Kidney epithelial cell (primary cell): ENCODE measurements at places on chromosomes 1 and 21.

DNA sequence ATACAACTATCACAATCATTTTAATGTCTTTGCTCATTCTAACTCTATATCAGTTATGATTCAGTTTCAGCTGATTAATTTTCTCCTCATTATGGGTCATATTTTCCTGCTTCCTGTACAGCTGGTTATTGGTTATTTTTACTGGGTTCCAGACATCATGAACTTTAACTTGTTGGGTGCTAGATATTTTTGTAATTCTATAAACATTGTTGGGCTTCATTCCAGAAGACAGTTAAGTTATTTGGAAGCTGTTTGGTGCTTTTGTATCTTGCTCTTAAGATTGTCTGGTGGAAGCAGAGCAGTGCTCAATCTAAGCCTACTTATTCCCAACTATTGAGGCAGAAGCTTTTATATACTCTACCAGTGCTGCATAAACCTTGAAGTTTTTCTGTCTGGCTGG is 34.4 kb upstream of the HFM1 start:
- DNase-seq = no peak

DNA sequence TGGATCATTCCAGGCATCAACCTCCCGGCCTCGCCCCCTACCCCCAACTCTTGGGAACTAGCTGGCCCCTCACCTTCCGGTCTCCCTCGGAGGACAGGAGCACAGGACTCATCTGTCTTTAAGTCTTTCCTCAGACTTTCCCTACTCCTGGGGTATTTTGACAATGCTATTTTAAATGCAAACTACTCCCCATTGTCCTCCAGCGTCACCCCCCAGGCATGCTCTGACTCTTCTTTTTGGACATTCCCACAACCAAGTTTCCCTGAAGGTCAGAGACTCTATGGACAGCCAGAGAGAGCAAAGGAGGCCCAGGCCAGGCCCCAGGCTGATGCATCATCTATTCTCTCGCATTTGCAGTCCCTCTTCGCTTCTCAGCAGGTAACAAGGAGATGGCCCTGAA is 424.3 kb downstream of the PCP4 start:
- DNase-seq = no peak

DNA sequence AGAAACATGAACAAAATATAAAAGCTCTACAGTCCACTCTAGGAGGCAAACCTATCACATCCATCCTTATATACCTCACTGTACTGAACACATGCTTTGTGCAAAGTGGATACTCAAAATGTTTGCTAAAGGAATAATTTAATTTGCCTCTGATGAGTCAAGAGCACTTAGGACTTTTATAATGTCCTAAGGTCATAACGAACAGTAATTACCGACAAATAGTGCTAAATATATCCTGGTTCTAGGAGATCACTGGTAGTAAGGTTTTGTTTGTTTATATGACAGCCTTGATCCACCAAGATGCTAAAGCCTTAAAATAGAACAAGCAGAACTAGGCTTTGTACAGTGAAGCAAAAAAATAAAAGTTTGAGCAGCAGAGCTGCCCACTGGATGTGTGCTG is 70.6 kb downstream of the GADD45A start:
- no peak for DNase-seq

DNA sequence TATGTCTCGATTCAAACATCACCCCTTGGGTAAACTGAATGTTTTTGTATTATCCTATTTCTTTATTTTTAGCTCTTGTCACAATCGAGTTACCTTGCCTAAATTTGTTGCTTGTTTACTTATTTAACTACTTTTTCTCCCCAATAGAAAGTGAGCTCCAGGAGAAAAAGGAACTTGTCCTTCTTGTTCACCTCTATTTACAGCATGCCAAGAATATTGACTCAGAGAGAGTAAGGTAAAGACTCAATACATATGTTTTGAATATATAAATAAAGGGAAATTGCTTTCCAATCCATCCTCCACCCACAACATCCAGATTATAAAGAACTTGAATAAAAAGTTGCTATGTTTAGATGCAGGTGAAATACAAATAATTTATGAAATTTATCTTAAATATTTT is 107.3 kb upstream of the PDC start:
- DNase-seq = no peak

- DNase-seq = no peak
These were observed 29.3 kb downstream of the MACO1 start for GRCh38 chr1:25460020-25460419.

- DNase-seq = no peak
These were observed 195.4 kb downstream of the LMX1A start for GRCh38 chr1:165161130-165161529.

DNA sequence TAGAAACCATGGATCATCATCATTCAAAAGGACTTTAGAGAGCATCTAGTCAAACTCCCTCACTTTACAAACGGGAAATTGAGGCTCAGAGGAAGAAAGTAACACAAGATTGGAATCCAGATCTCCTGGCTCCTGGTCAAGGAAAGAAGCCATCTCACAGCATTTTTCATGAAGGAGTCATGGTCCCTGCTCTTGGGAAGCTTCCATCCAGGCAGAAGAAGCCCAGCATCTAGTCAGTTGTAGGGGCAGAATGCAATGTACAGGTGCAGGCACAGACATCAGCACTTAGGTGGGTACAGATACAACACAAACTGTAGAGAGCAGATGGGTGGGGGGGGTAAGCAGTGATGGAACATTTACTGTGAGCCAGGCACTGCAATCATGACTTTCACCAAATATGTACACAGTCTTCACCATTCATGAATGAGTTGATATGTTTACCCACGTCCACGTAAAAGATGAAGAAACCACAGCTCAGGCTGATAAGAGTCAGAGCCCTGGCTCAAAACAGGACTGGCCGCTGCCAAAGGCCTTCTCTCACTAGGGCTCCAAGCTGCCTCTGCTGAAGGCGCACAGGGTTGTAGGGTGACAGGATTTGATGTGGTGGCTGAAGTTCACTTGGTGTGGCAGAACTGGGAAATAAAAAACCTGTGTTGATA is 44.0 kb downstream of the OPTC start:
- no peak for DNase-seq

DNA sequence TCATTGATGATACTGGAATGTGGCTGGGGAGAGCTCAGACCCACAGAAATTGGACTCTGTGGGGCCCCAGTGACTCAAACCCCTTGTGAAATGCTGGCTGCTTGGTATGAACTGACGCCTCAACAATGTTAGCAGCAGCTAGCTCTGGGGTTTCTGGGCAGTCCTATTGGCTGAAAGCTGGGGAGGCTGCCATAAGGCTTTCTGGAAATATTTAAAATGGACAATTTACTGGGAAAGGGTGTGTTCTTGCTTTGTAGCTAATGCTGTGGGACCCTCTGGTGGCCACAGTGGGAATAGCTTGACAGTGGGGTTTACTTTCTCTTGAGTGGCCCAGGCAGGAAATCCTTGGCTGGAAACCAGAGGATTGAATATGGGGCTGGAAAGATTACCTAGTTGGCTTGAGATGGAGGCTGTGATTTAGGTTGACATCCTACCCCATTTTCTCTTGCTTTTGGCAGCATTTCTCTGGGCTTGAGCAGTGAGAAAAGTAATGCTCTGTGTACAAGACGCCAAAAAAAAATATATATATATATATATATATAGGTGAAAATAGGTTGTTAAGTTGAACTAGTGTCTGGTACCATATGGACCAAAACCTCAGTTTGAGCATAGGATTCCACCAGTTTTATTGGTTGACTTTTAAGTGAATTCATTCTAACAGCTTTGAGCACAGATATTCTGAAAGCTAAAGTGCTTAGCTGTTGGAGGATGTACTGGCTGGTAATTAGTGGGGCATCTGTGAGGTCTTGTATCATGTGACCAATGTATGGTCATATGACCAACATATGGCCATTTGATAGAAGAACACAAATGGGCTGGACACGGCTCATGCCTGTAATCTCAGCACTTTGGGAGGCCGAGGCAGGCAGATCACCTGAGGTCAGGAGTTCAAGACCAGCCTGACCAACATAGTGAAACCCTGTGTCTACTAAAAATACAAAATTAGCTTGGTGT is 8.2 kb upstream of the S100A10 start:
- no peak for DNase-seq

DNA sequence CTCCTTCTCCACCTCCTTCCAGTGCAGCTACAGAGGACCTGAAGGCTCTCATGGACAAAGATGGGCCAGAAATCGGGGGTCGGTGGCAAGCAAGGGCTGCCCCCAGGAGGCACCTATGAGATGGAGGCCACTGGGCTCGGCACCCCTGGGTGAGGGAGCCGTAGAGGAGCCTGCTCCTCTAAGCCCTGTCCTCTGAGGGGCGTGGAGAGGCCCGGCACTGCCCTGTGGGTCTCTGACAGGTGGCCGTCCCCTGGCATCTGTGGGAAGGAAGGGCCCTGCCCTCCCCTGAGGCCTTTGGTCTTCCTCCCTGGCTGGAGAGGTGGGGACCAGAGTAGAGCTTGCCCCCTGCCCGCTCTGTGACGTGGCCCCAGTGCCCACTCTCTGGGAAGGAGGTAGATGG is 30.9 kb downstream of the PRDM16 start:
- no peak for DNase-seq

DNA sequence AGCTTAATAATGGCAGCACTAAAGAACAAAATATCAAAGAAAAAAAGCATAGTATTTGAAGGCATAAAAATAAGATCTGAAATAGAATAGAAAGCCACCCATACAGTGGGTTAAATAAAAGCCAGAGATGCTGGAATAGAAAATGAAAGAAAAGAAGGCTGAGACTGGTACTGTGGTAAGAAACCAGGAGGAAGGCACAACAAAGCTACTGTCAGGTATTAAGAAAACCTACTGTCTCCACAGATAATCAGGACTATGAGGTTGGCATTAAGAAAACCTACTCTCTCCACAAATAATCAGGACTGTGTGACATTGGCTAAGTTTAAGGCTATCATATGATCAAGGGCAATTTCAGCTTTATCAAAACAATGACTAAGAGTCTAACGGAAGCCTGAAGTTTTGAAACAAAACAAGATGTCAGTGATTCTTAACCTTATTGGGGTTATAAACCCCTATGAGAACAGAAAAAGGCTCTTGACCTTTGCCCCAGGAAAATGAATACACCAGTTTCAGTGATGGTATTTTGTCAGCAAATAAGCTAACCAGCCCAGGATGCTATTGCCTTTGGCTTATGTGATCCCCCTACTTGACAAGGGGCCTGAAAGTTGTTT is 24.4 kb downstream of the MCOLN2 start:
- no peak for DNase-seq

DNA sequence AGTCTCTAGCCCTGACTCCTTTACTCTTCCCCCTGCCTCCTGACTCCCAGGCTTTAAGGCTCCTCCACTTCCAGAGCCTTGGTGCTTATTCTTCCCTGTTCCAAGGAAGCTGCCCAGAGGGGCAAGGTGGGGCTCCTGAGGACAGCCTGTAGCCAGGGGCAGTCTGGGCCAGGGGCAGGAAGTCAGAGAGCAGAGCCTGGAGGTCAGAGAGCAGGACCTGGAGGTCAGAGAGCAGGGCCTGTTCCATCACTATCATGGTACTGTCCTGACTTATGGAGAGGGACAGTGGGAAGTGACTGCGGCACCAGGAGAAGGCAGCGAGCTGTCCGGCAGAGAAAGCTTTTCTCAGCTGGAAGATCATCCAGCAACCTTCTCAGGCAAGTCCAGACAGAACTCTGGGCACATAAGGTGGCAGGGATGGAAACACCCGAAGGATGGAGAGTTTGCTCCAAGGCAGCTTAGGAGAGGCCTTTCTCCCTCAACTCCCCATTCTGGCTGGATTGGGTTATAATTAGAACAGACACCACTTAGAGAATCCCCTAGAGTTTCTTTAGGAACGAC is 25.0 kb downstream of the PLXNA2 start:
- DNase-seq = no peak

GRCh38 chr21:40318371-40318770 is 451.1 kb downstream of the PCP4 start:
- DNase-seq = no peak

DNA sequence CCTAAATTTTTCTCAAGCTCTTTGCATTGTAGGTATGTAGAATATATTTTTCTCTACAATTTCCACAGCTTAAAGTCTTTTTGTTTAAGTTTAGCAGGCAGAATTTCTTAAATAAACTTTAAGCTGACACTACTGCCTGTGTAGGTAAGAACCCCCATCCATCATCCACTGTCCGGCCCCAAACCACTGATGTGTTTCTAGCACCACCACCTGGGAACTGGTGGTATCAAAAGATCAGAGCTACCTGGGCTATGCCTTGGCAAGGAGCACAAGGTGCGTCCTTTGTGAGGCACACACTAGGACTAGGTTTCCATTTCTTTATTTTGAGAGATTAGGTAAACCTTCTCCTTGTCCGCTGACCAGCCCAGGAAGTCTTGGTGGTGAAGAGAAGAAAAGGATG is 10.5 kb upstream of the LELP1 start:
- no peak for DNase-seq

GRCh38 chr1:88291611-88292354 is 392.3 kb upstream of the PKN2 start:
- no peak for DNase-seq

- DNase-seq = no peak
These were observed 60.0 kb upstream of the EPS8L3 start for GRCh38 chr1:109823543-109824348.

DNA sequence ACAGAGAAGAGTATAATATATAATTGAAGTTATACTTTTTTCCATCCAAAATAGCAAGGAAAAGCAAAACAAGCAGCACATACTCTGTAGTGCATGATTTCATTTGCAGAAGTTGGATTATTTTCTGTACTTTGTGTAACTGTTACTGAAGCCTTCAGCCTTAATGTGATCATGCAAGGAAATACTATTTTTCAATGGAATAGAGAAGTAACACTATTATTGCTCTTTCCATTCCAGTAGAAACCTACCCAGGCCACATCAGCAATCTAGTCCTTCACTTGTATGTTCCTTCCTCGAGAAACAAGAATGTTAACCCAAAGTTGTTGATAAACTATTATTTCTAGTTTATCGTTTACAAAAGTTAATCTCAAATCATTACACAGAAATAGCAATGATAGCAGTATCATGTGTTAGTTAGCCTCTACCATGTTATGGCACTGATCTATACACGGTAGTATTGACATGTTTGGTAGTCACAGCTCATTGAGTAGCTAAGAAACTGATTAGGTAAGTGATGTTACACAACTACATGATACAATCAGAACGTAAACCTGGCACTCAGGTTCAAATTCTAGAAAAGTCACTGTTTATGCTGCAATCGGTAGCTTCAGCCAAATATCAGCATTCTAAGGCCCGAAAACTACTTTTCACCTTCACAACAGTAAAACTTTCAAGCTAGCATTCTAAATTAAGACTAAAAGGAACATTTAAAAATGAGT is 37.6 kb upstream of the CHRM3 start:
- no peak for DNase-seq

- no peak for DNase-seq
These were observed 918 bp upstream of the CD2 start for GRCh38 chr1:116753312-116753711.

- DNase-seq = no peak
These were observed 42.6 kb downstream of the CACNA1S start for GRCh38 chr1:201069636-201070035.

- no peak for DNase-seq
These were observed 11.5 kb upstream of the VAV3 start for GRCh38 chr1:107976431-107976830.

GRCh38 chr1:77824079-77824478 is 44.6 kb downstream of the MIGA1 start:
- no peak for DNase-seq

- no peak for DNase-seq
These were observed 18.6 kb downstream of the TMEM201 start for GRCh38 chr1:9607352-9607751.
